ENCODE measurements at places on chromosomes 12 and 14.

GRCh38 chr14:36284971-36285595 is 35.4 kb downstream of the MBIP start:
- DNase-seq = no peak

DNA sequence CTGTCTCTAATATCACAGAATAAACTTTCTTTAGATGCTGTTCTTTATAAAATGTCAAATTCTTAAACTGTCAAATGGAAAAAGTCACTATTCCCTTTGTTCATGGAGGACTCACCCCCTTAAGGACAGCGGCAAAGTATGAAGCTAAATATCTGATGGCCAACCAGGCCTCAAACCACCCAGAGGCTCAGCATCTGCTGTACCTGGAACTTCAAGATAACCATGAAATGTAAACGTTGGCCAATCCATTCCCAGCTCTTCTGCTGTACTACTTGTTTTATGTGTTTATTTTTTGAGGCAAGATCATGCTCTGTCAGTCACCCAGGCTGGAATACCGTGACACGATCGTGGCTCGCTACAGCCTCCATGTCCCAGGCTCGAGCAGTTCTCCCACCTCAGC is 15.7 kb downstream of the RFC5 start:
- DNase-seq = no peak

GRCh38 chr12:52956987-52957386 is 8.1 kb downstream of the KRT18 start:
- DNase-seq = no peak

- DNase-seq = no peak
These were observed 3.5 kb downstream of the VWF start for GRCh38 chr12:6120796-6121473.

DNA sequence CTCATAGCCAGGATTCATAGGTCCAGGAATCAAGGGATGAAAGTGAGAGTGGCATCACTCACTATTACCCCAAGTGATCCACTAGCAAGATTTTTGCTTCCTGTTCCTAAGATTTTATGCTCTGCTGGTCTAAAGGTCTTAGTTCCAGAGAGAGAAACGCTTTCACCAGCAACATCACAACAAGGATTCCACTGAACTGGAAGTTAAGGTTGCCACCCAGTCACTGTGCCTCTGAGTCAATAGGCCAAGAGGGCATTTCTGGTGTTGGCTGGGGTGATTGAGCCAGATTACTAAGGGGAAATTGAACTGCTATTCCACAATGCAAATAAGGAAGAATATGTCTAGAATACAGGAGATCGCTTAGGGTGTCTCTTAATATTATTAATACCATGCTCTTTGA is 142.5 kb upstream of the ARID2 start:
- DNase-seq = no peak

DNA sequence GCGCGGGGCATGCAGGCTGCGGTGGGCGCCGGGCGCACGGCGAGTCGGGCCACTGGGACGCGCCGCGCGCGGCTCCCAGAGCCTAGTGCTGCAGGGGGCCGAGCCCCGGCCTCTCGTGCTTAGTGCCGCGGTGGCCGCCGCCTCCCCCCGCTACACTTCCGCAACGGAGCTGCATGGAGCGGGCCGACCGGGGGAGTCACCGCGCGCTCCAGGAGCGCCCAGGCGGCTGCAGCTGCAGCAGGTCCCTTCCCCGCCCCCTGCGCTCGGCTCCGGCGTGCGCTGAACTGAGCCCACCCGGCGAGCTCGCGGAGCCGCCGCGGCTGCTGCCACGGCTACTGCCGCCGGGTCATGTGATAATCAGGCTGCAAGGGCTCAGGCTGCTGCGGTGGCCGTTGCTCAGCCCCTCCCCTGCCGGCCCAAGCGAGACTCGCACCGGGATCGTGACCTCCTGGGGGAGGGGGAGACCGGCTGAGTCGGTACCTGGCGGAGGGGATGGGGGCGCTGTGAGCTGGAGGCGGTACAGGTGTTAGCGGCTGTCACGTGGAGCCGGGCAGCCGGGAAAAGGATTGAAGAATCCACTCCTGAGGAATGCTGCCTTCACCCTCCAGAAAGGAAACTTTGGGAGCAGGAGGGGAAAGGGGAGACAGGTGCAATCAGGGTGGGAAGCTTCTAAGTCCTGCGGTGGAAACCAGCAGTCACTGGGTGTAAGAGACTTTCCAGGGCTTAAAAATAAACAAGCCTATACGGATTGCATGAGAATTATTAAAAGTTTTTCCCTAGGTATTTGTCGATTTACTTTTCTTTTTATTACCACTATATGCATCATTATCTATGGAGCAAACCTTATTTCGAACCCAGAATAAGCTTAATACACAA is at the start of gene PPM1H:
PPM1H (minus strand) TSS at position 352 of the 876 bp plus-strand sequence. CDS start 414 bp downstream, outside the sequence.
- DNase-seq = peak; percentile 16

- DNase-seq = no peak
These were observed 67.8 kb downstream of the MVK start for GRCh38 chr12:109641422-109641821.

- DNase-seq = no peak
These were observed 320.7 kb downstream of the PAWR start for GRCh38 chr12:79370021-79370420.

DNA sequence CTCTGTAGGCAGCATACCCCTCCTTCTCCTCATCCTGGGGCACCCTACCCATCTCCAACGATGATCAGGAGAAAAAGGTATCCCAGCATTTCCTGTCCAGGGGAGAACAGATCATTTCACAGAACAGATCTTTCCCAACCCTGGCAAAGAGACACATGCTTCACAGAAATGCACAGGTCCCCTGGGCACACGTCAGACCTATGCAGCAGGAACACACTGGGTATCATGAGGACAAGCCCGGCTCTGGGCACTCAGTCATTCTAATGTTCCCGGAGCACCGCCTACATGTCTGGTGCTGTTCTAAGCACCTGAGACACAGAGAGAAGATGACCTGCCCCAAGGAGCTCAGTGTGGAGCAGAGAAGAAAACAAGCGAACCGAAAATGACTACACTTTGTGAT is 56.2 kb downstream of the ACTN1 start:
- no peak for DNase-seq

DNA sequence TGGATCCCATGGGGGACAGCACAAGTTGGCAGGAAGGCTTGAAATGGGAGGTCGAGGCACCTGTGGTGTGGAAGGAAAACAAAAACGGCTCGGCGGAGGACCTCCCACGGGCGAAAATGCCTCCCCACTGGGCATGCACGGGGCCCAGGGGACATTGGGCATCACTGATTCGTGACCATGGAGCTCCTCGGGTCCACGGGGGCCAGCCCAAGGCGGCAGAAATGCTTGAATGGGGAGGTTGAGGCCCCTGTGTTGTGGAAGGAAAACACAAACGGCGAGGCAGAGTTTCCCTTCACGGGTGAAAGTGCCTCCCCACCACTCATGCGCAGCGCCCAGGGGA is 376.0 kb downstream of the ALG10 start:
- no peak for DNase-seq

DNA sequence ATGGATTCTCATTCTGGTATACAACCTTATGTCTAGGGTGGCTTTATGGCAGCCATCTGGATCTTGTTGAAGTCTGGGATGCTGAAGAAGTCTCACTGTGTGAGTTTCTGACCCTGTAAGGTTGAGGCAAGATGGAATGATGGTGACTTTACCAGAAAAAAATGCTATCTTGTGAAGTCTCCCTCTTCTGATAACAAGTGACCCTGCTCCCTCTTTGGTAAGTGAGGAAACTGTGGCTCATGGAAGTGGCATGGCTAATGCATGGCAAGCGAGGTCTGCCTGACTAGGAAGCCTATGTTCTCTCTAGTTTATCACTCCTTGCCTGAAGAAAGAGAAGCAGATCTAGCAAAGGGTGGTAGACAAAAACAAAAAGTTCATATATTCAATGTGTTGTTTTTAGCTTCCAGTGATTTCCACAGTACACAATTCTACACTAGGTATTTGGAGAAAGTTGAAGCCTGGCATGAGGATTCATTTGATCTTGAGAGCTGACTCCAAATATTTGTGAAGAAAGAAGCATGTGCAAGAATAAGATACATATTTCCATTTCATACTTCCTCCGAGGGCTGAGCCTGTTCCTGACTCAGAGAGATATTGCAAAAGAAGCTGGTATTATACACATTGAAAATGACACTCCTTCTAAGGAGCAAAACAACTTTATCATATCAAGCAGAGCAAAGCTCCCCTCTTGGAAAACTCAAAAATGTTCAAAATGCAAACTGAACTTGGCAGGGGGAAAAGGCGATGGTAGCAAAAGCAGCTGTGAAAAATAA is 63.6 kb downstream of the HELB start:
- DNase-seq = peak; percentile 1

- peak; percentile 70 for DNase-seq
These were observed 18.7 kb downstream of the DAD1 start for GRCh38 chr14:22570132-22570949.

- no peak for DNase-seq
These were observed 93.3 kb downstream of the RFLNA start for GRCh38 chr12:124388038-124388671.

DNA sequence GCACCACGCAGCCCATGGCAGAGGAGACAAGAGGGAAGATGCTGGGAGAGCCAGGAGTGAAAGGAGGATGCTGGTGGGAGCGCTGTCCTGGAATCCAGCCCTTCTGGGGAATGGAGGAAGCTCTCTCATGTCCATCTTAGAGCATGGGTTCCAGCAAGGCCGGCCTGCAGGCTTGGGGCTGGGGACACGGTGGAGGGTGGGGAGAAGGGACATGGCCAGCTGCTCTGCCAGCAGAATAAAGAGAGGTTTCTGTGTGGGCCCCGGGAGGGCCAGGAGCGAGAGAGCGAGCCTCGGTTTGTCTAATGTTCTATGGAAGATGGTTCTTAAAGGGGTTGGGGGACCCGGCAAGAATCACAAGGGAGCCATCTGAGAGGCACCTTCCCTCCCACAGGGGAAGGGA is 60.2 kb downstream of the RIMBP2 start:
- no peak for DNase-seq
